ENCODE measurements at places on chromosomes 7 and 10.

- peak; percentile 49 for DNase-seq
These were observed 33.4 kb upstream of the PLPP4 start for GRCh38 chr10:120423431-120424197.

DNA sequence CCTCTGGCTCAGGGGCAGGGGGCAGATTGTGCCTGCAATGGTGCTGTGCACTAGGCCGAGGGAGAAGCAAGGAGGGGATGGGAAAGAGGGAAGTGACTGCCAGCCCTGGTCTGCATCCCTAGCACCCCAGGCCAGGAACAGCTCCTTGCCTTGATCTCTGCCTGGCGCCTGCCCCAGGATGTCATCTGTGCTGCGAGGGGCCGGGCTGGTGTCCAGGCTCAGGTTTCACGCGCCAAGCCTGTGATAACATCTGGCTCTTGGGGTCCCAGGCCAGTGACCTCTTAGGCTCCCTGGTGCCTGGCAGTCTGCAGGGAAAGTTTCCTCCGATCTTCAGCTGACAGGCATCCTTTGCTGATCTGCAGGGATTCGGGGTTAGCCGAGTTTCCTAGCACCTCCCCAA, 193.5 kb upstream of the GPR26 start:
- DNase-seq = no peak

- no peak for DNase-seq
These were observed 16.7 kb upstream of the LRRN3 start for GRCh38 chr7:111074071-111074747.

GRCh38 chr10:56346845-56347415, 14.1 kb downstream of the ZWINT start:
- no peak for DNase-seq

DNA sequence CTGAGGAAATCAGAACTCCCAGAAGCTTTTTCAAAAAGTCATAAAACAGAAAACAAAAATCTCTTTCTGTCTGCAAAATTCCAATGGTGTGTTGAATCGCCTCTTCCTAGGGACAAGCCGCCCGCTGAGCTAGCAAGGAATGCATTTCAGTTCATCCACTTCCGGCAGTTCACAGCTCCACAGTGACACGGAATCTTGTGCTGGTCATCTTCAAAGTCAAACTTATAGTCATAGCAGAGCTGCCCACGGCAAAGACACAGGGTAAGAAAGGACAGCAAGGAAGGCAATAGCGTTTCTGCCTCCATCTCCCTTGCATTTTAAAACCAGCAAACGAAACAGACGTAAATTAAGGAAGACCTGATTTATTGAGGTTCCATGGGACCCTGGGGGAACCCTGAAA, 111.2 kb downstream of the GALNT11 start:
- DNase-seq = peak; percentile 43

GRCh38 chr10:49571388-49571787, 32.5 kb upstream of the ERCC6 start:
- no peak for DNase-seq

DNA sequence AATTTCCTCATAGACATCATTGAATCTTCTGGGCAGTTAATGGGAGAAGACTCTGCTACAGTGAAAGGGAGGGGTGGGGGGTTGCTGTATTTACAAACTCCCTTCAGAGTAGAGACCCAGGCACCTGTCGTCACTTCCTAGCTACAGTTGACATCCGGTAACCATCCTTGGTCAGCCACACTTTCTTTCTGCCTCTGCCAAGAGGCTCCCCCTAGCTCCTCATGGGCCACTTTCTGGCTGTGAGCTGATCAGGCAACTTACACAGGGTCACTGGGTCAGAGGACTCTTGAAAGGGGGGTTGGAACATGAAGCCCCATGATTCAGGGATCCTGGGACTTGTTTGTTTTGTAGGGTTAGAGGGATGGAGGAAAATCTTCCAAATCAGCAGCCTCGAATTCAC, 1.2 kb downstream of the TECPR1 start:
- no peak for DNase-seq

GRCh38 chr7:11492307-11492706, 339.7 kb downstream of the THSD7A start:
- DNase-seq = peak; percentile 26

DNA sequence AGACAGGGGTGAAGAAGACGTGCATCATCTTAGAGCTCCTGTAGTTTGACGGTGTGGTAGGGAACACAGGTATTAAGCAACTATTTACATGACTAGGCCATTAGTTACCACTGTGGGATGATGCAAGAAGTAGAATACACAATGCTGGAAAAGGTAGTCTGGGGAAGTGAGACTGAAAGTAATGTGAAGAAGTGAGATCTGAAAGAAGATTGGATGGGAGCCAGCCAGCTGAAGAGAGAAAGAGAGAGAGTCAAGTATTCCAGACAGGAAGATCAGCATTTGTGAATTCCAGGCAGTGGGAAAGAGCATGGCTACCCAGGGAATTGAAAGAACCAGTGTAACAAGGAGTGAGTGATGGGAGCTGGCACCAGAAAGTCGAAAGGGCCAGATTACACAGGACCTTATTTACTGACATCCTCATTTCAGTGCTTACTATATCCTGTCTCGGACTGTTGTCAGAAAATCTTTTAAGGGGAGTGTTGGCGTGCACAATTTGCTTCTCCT, 4.0 kb upstream of the CFAP58 start:
- peak; percentile 66 for DNase-seq

DNA sequence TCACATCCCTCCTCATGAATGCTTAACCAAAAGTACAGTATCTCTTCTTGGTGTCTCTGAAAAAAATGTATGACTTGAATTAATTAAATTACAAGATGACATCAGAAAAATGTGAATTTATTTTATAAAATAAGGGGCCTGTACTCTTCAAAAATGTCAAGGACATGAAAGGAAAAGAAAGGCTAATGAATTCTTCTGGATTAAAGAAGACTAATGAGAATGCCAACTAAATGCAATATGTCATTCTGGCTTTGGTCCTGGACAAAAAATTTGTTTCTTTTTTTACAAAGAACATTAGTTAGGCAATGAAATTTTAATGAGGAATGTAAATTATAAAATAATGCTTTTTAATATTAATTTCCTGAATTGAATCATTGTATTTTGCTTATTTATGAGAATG, 1125.7 kb downstream of the DNAJB9 start:
- no peak for DNase-seq

- DNase-seq = no peak
These were observed 310.1 kb downstream of the WDR37 start for GRCh38 chr10:1366322-1366691.
